NCI-H460 (cell line): ENCODE measurements at places on chromosomes 4 and X. TPM values are rescaled to one million over a fixed set of nuclear protein-coding genes. Genes with fewer than 3 reads are reported as not detected.

The BANK1 gene
- 0.05 and 0.12 TPM in 2 replicates for total RNA-seq

The TLR10 gene
- not detected in 2 replicates for total RNA-seq

The GPR50 gene
- total RNA-seq: not detected in 2 replicates

The SSX2 gene
- not detected in 2 replicates for total RNA-seq

The SLC9B1 gene
- total RNA-seq: 0.12 and 0.26 TPM in 2 replicates

The HSD17B13 gene
- 0.17 and 0.20 TPM in 2 replicates for total RNA-seq

The PSAPL1 gene
- not detected in 2 replicates for total RNA-seq

The TMEM35A gene
- 0.69 and 0.74 TPM in 2 replicates for total RNA-seq

The PNMA6A gene
- total RNA-seq: 1.7 and 2.9 TPM in 2 replicates

The SLC10A7 gene
- 10.0 and 10.6 TPM in 2 replicates for total RNA-seq

The CHRNA9 gene
- 0.26 TPM in 1 of 2 replicates, not detected in the other for total RNA-seq

The ZDHHC15 gene
- total RNA-seq: not detected in 2 replicates

The CCKAR gene
- total RNA-seq: not detected in 2 replicates

The BCORL1 gene
- total RNA-seq: 2.0 and 2.8 TPM in 2 replicates

The RBM3 gene
- total RNA-seq: 304 and 352 TPM in 2 replicates

The TLR2 gene
- 0.10 and 0.14 TPM in 2 replicates for total RNA-seq

The VSIG1 gene
- not detected in 2 replicates for total RNA-seq

The HSFX1 gene
- 0.20 TPM in 1 of 2 replicates, not detected in the other for total RNA-seq

The STARD8 gene
- 0.55 and 0.72 TPM in 2 replicates for total RNA-seq

The CASP3 gene
- total RNA-seq: 62.2 and 63.6 TPM in 2 replicates

The ADH1A gene
- total RNA-seq: not detected in 2 replicates

The TRIM60 gene
- total RNA-seq: not detected in 2 replicates

The KDR gene
- total RNA-seq: 0.10 and 0.35 TPM in 2 replicates

The PCDH7 gene
- total RNA-seq: 5.7 TPM in 2 replicates

The CPZ gene
- total RNA-seq: 0.32 TPM in 1 of 2 replicates, not detected in the other

The CCDC110 gene
- total RNA-seq: 0.12 TPM in 1 of 2 replicates, not detected in the other

The HAND2 gene
- not detected in 2 replicates for total RNA-seq

The POU4F2 gene
- not detected in 2 replicates for total RNA-seq

The MAGEB4 gene
- not detected in 2 replicates for total RNA-seq

The IL13RA1 gene
- 43.0 and 45.2 TPM in 2 replicates for total RNA-seq

The PIR gene
- 179 and 186 TPM in 2 replicates for total RNA-seq

The LGI2 gene
- total RNA-seq: not detected in 2 replicates

The NEXMIF gene
- total RNA-seq: 0.29 and 0.35 TPM in 2 replicates

The FGD1 gene
- 7.9 and 8.7 TPM in 2 replicates for total RNA-seq

The SSX1 gene
- total RNA-seq: not detected in 2 replicates

The PYURF gene
- 85.4 and 86.1 TPM in 2 replicates for total RNA-seq

The ARSH gene
- not detected in 2 replicates for total RNA-seq

The SHROOM4 gene
- not detected in 2 replicates for total RNA-seq

The CHRDL1 gene
- 0.12 TPM in 1 of 2 replicates, not detected in the other for total RNA-seq

The FHIP1A gene
- 0.10 and 0.12 TPM in 2 replicates for total RNA-seq

The NLGN4X gene
- not detected in 2 replicates for total RNA-seq

The TAF7L gene
- not detected in 2 replicates for total RNA-seq

The LRCH2 gene
- 0.06 and 0.07 TPM in 2 replicates for total RNA-seq

The KLF8 gene
- total RNA-seq: 0.06 and 0.12 TPM in 2 replicates

The AFP gene
- 0.25 TPM in 1 of 2 replicates, not detected in the other for total RNA-seq

The AREG gene
- 6.8 and 7.0 TPM in 2 replicates for total RNA-seq

The DNAAF6 gene
- total RNA-seq: not detected in 2 replicates

The WDR17 gene
- total RNA-seq: 5.6 and 9.1 TPM in 2 replicates
